ENCODE measurements at places on chromosomes 4 and X.

GRCh38 chr4:143363332-143363731 lies 26.7 kb downstream of the GAB1 start:
- DNase-seq: no peak

GRCh38 chrX:155048977-155049619 lies 21.8 kb downstream of the CMC4 start:
- DNase-seq: no peak

- DNase-seq: no peak
Observed at GRCh38 chr4:176565049-176565448, 227.7 kb downstream of the VEGFC start.

DNA sequence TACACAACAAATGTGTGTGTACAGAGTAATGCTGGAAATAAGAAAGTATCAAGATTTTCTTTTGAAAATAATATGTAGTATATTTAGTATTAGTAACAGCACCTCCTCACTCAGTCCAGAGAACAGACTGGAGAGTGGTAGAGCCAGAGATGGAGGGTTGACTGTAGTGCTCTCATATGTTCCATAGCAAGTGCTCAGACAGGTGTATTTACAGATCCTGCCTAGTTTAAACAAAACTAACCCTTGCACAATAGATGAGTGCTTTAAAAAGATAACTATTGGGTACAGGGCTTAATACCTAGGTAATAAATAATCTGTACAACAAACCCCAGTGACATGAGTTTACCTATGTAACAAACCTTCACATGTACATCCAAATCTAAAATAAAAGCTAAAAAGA lies 381.0 kb upstream of the EMCN start:
- DNase-seq: no peak

GRCh38 chr4:92100975-92101374 lies 202.8 kb upstream of the GRID2 start:
- DNase-seq: no peak

GRCh38 chr4:123452616-123453015 lies 56.0 kb downstream of the SPRY1 start:
- DNase-seq: no peak

- no peak for DNase-seq
Observed at GRCh38 chr4:169810325-169811323, 52.9 kb upstream of the HPF1 start.

Data from stimulated activated CD8-positive, alpha-beta memory T cell treated with anti-CD3 and anti-CD28 coated beads, Interleukin-2, amount 100 ng/mL, for 1 hour (primary cell).